ENCODE measurements at places on chromosomes 3 and 15. TPM values are rescaled to one million over a fixed set of nuclear protein-coding genes. Genes with fewer than 3 reads are reported as not detected.

The RBP2 gene
- total RNA-seq = not detected

The LMOD3 gene
- total RNA-seq = not detected

The ADAMTS9 gene
- total RNA-seq = 240 TPM

The SAMD7 gene
- total RNA-seq = not detected

The ARHGEF26 gene
- total RNA-seq = 20.2 TPM

The CCR2 gene
- total RNA-seq = 2.0 TPM

The CPEB1 gene
- 4.6 TPM for total RNA-seq

The TUSC7 gene
- total RNA-seq = not detected

The TADA3 gene
- 70.1 TPM for total RNA-seq

The PLSCR2 gene
- 0.73 TPM for total RNA-seq

The SPATA12 gene
- 0.29 TPM for total RNA-seq

The LAMB2 gene
- 540 TPM for total RNA-seq

The PAQR9 gene
- total RNA-seq = not detected

The SERINC4 gene
- total RNA-seq = not detected

DNA sequence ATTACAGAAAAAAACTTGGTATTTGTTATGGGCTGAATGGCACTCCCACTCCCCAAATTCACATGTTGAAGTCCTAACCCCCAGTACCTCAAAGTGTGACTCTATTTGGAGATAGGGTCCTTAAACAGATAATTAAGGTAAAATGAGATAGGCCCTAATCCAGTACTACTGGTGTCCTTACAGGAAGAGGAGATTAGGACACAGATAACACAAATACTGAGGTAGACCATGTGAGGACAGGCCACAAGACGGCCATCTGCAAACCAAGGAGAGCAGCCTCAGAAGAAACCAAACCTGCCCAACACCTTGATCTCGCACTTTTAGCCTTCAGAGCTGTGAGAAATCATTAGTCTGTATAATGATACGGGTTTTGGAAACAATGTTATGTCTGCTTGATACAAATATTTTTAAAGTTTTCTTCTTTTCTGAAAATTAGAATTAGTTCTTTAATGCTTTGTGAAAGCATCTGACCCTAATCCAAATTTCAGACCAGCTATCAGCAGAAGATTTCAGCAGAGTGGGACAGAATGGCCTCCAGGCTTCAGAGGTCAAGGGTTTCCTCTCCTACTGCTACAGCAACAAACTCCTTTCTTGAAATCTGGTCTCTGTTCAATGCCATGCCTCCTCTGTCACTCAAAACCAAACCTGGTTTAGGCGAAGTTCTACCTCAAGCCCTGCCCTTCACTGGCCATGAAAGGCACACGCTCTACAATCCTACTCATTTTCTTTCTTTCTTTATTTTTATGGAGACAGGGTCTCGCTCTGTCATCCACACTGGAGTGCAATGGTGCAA is 22.0 kb upstream of the HDC start:
- no peak for DNase-seq

- DNase-seq = no peak
Measured at GRCh38 chr15:66707310-66708082, 5.5 kb downstream of the SMAD6 start.

GRCh38 chr15:100565591-100565990 is 36.4 kb downstream of the LINS1 start:
- no peak for DNase-seq

- DNase-seq = peak; percentile 99
Measured at GRCh38 chr3:52056968-52057811, 819 bp upstream of the DUSP7 start.

GRCh38 chr15:67736810-67737209 is 88.5 kb upstream of the SKOR1 start:
- no peak for DNase-seq

DNA sequence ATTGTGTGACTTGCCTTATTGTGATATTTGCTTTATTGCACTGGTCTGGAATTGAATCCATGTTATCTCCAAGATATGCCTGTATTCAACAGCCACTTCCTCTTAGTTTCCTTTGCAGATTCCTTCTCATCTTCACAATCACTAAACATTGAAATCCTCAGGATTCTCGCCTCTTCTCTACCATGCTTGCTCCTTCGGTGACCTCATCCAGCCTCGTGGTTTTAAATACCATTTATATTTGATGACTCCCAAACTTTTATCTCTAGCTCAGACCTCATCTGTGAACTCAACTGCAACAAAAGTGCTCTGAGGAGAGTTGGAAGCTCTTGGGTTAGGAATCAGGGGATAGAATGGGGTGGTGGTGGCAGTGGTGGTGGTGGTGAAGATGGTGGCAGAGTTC is 19.9 kb downstream of the POLR2M start:
- no peak for DNase-seq

GRCh38 chr3:1037631-1038030 is 55.2 kb upstream of the CNTN6 start:
- no peak for DNase-seq

DNA sequence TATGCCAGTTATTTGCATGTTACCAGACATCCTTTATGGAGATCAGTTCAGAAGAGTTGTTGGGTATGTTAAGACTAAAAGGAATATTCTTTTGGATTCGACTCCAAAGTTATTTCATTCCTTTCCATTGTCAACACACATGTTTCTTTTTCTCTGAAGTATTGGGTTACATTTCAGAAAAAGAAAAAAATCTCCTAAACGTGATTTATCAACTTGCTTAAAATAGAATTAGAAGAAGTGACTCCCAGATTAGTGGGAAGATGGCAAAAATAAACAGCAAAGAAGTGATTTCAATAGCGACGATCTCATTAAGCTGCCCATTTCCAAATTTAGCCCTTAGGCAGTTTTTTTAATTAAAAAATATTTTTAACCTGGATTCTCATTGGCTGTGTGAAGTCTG is 85.4 kb downstream of the TIGIT start:
- no peak for DNase-seq

GRCh38 chr3:116388867-116389385 is 56.4 kb downstream of the LSAMP start:
- DNase-seq = no peak

GRCh38 chr3:99721633-99722007 is 83.2 kb downstream of the COL8A1 start:
- DNase-seq = no peak

DNA sequence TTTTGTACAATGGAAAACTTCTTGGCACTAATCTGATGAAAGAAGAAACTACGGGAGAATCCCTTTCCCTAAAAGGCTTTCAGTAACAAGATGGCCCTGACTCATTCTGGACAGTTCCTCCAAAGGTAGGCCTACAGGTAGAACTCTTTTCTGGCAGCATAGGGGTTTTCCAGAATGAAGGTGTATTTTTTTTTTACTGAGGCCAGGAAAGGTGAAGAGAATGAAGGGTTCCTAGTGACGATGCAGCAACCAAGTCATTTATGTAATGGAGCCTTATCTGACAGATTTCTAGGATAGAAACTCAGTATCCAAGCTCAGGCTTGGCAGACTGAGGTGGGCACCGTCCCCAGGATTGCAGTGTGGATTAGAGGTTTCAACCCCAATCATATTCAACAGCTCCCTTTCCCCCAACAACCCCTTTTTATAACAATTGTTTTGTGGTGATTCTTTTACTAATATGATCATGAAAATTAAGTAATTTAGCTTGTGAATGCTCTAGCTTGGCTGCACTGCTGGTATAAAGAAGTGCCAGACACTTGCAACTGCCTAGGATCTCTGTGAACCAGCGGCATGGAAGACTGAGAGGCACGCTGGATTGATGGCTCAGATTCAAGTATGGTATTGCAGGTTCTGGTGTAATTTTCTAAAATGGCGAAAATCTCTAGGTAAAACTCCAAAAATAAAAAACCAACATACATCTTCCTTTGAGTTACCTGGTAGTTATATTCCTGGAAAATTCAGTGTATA is 8.7 kb upstream of the TRIM69 start:
- no peak for DNase-seq

- DNase-seq = no peak
Measured at GRCh38 chr3:126558336-126559071, at the start of gene C3orf22. Gene C3orf22, minus strand, starts transcription at chr3:126558932. Its CDS starts 5,542 bp downstream, at chr3:126553390.

DNA sequence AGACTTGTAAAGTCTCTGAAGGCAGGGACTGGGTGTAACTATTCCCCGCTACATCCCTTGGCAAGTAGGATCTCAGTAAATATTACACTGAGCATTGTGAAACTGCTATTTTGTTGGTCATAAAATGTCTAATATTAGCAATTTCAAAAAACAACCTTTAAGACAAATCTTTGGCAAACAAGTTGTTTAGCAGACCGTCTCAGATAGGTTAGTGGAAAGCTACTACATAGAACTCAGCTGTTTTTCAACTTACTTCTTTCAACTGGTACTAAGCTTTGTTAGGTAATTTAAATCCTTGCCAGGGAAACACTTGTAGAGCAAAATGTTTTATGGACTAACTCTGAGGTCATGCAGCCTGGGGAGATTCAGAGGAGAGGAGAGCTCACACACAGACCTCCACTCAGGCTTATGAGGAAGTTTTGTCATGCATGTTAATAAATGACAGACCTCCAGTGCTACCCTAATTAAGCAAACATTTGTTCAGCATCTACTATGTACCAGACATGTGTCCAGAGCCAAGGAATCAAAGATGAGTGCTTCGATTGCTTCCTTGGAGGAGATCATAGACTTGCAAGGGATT is 61.6 kb upstream of the STAC start:
- DNase-seq = no peak

- no peak for DNase-seq
Measured at GRCh38 chr3:189262746-189263145, 91.0 kb downstream of the TPRG1 start.

DNA sequence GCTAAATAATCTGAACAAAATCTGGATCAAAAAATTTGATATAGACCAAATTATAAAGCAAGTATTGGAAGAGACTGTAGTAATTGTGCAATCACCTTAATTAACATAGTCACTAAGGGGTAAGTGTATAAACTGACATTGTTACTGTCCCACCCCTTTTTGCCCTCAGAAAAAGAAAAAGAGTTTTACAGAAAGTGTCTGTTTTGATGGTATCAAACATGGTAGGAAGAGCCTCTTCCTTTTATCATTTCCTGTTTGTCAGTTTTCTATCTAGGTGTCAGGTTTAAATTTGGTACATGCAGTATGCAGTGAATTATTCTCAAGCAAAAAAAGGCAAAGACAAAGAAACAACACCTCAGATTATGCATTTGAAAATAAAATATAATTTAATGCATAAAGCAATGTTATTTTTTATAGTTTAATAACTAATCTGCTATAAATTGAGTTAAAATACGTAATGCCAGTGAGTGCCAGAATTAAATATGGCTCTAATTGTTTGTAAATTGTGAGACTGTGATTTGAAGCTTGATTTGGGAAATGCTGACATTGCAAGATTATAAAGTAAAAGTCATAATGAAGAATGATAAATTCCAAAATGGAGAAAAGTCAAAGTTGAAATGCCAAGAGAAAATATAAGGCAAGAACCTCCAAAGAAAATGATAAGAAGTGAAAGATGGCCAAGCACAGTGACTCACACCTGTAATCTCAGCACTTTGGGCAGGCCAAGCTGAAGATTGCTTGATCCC is 30.3 kb upstream of the CMC1 start:
- DNase-seq = no peak

- DNase-seq = no peak
Measured at GRCh38 chr3:127585163-127585812, 5.2 kb downstream of the TPRA1 start.

DNA sequence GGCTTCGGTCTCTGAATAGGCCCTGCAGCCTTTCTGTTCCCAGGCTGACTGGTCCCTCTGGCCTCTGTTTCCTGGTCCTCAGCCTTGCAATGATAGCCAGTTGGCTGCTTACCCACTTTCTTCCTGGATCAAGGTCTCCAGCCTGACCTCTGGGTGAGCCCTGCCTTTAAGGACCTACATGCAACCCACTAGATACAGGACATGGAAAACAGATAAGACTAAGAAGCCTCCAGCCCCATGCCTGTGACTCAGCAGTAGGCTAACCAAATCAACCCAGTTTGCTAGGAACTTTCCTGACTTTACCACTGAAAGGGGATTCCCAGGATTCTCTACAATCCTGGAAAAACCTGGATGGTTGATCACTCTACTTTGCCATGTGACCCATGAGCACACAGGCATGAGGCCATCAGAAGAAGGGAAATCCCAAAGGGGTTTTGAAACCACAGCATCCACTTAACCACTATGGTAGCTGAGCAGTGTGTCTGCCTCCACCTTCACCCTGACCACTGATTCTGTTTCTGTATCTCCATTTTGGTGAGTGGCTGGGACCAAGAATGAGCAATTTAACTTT is 188.1 kb downstream of the CHST2 start:
- DNase-seq = no peak

- no peak for DNase-seq
Measured at GRCh38 chr3:150429767-150430671, 21.9 kb downstream of the TSC22D2 start.

GRCh38 chr3:146080578-146080977 is 80.4 kb downstream of the PLOD2 start:
- no peak for DNase-seq

GRCh38 chr15:100875495-100875894 is 4.1 kb upstream of the ALDH1A3 start:
- DNase-seq = no peak

DNA sequence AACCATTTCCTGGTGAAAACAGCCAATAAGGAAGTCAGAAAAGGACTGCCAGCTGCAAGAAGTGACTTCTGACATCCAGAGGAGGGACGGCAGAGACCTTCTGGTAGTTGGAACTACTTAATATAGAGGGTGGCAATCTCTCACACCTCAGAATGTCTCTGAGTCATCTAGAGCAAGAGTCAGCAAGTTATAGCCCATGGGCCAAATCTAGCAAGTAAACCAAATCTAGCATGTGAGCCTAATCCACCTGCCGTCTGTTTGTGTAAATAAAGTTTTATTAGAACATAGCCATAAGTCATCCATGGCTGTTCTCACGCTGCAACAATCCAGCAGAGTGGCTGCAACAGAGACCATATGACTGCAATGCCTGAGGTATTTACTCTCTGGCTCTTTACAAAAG is 160.5 kb upstream of the NR2E3 start:
- no peak for DNase-seq

- no peak for DNase-seq
Measured at GRCh38 chr3:41102750-41103149, 96.6 kb upstream of the CTNNB1 start.

DNA sequence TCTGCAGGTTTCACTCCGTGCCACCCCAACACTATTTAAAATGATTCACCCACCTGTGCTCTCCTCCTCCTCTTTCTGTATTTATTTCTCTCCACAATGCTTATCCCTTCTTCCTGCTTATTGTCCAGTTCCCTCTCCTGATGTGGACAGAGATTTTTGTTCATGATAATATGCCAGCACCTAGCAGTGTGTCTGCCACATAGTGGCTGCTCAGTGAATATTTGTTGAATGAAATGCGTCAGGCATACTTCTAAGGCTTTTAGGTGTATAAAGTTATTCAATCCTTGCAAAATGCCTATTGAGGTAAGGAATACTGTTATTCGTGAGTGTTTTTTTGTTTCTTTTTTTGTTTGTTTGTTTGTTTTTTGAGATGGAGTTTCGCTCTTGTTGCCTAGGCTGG is 67.5 kb upstream of the MME start:
- no peak for DNase-seq

DNA sequence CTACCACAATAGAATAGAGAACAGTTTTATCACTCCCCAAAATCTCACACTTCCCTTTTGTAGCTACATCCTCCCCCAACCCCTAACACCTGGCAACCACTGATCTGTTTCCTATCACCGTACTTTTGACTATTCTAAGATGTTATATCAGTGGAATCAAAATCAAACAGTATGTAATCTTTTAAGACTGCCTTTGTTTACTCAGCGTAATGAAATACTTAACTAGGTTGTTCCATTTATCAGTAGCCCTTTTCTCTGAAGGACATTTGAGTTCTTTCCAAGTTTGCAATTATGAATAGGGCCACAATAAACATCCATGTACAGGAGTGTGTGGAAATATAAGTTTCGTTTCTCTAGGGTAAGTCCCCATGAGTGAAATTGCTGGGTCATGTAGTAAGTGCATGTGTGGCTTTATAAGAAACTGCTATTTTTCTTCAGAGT is 372.3 kb downstream of the SV2B start:
- DNase-seq = no peak
